ENCODE measurements at places on chromosomes 5 and 9. TPM values are rescaled to one million over a fixed set of nuclear protein-coding genes. Genes with fewer than 3 reads are reported as not detected.

The EMB gene
- total RNA-seq = 6.1 TPM

The OMD gene
- total RNA-seq = 3.0 TPM

The CAMK4 gene
- total RNA-seq = 3.1 TPM

The CARTPT gene
- not detected for total RNA-seq

The PCDHB2 gene
- 1.1 TPM for total RNA-seq

The LHFPL2 gene
- total RNA-seq = 46.5 TPM

The FGF10 gene
- 1.5 TPM for total RNA-seq

The PCDHAC2 gene
- 0.58 TPM for total RNA-seq

The SV2C gene
- total RNA-seq = 0.36 TPM

The NSG2 gene
- 1.4 TPM for total RNA-seq

All from left colon (tissue), 2 donors.